ENCODE measurements at places on chromosomes 11 and 22.

DNA sequence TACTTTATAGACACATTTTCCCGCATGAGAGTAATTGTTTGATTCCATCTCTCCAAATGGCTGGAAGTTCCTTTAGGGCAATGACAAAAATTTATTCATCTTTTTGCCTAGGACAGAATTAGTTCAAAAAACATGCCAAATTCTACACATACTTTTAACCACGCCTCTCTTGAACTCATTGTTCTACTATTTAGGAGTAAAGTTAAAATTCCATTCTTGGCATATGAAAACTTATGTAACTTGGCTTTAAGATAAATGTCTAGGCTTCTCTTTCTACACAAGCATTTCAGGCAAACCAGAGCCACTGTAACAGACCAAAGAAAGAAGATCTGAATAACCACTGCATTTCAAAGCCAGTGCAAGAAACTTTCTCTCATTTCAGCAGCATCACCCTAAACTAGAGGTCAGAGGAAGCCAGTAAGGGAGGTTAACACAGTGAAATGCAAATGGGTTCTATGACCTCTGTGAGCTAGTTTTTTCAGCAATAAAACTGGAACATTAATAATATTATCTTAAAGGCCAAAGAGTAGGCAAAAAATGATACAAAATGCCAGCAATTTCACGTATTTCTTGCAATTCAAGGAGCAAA, 73.0 kb downstream of the RSF1 start:
- DNase-seq, result no peak

- DNase-seq, result no peak
These were observed 3.5 kb downstream of the OR2D2 start for GRCh38 chr11:6888830-6889229.

- DNase-seq, result no peak
These were observed 42.6 kb upstream of the APOA1 start for GRCh38 chr11:116879800-116880625.

DNA sequence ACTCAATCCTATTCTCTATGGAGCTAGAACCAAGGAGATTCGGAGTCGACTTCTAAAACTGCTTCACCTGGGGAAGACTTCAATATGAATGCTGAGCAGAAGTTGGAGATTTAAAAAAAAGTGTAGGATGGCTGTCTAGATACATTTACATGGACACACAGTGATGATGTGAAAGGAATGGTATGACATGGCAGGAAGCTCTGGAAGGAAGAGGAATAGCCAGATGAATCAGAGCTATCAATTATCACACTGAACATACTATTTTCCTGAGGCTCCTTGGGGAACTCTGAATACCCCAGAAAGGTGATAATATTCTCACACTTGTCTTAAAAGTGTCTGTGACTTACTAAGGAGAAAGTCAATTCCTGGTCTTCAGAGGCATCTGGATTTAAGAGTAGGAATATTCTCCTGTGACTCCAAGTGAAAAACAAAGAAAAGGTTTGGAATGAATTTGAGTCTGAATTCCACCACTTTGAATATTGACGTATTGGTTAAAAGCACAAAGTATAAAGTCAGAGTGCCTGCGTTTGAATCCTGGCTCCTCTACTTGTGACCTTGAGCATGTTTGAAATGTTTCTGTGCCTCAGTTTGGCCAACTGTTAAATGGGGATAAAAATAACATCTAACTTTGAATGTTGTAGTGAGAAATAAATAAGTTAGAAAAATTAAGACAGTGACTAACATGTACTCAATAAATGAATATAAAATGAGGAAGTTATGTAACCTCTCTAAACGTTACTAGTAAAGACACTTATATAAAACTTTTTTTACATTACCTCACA, 1.3 kb downstream of the OR52D1 start:
- DNase-seq, result no peak

Measured in head of caudate nucleus (tissue), 42 donors.